Muscle of leg (tissue), 16 donors: ENCODE measurements at places on chromosomes 3 and 15. TPM values are rescaled to one million over a fixed set of nuclear protein-coding genes. Genes with fewer than 3 reads are reported as not detected.

OXTR gene
- total RNA-seq: 0.53 TPM

NPAP1 gene
- total RNA-seq: not detected

FBN1 gene
- 392 TPM for total RNA-seq

C3orf85 gene
- total RNA-seq: not detected

MLH1 gene
- total RNA-seq: 50.3 TPM
